ENCODE measurements at places on chromosomes 2 and 18.

DNA sequence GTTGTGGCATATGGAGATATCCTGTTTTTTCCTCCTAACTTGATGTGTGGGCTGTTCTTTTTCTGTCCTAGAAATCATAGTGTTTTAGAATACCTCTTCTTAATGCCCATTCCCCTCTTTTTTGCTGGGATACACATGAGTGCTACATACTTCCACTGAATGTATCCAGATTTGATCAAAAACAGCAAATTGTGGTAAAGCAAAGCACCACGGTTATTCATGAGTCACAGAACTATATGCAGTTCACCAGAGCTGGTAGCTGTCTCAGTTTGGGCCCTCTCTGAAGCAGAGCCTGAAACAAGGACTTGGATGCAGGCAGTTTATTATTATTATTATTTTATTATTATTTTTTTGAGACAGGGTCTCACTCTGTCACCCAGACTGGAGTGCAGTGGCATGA, 69.9 kb upstream of the CTLA4 start:
- no peak for DNase-seq

DNA sequence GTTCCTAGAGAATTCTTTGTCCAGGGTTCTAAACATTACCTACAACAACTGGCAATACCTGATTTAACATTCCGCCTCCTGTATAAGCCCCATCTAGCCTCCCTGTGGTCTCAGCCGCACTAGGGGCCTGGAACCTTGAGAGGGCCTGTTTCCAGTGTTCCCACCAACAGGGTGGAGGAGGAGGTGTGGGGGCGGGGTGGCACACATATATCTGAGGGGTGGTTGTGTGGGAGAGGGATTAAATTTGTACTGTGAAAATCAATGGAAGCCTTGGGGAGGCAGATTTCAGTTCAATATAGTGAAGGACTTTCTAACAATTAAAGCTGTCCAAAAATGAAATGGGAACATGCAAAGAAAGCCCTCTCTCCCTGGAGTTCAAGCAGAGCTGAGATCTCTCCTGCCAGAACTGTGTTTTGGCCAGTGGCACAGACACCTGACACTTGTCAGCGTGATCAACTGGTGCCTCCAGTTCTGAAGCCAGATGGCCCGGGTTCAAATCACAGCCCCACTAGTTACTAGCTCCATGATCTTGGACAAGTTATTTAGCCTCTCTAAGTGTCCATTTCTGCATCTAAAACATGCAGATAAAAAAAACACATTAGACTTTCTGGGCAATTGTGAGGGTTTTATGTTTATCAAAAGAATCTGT, 17.0 kb upstream of the FZD7 start:
- no peak for DNase-seq

DNA sequence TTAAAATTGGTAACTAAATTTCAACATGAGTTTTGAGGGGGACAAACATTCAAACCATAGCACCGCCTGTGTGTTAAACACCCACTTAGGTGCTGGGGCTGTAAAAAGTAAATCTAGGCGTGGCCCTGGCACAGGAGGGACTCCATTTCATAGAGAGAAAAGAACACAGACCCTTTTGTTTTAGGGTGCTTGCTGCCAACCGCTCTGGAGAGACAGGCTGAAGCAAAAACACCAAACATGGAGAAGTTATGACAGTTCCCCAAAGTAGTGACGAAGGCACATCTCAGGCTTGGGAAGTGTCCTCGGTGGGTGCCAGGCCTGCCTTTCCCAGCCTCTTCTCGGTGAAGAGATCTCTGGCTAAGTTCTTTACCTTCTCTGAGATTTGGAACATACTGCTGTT, 5.1 kb downstream of the ACTG2 start:
- no peak for DNase-seq

- DNase-seq: no peak
Observed at GRCh38 chr2:203705178-203705577, 1.3 kb upstream of the CD28 start.

- no peak for DNase-seq
Observed at GRCh38 chr2:144466637-144467036, 53.3 kb downstream of the ZEB2 start.

DNA sequence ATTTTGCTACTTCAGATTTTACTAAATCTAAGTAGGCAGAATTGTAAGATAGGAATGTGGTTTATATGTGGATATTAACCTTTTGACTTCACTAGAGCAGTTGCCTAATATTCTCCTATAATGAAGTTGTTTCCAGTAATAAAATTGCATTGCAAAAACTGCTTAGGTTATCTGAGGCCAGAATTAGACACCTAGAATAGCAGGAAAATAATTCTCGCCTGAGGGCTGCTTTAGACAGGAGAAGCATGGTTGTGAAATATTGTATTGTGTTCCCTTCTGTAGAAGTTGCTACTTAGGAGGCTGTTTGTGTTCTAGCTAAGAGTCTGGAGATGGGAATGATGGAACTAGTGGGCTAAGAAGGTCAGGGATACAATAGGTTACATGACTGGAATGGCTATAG, 146.3 kb downstream of the PLCL1 start:
- no peak for DNase-seq

- DNase-seq: no peak
Observed at GRCh38 chr2:223416815-223417610, 185.1 kb downstream of the SCG2 start.

DNA sequence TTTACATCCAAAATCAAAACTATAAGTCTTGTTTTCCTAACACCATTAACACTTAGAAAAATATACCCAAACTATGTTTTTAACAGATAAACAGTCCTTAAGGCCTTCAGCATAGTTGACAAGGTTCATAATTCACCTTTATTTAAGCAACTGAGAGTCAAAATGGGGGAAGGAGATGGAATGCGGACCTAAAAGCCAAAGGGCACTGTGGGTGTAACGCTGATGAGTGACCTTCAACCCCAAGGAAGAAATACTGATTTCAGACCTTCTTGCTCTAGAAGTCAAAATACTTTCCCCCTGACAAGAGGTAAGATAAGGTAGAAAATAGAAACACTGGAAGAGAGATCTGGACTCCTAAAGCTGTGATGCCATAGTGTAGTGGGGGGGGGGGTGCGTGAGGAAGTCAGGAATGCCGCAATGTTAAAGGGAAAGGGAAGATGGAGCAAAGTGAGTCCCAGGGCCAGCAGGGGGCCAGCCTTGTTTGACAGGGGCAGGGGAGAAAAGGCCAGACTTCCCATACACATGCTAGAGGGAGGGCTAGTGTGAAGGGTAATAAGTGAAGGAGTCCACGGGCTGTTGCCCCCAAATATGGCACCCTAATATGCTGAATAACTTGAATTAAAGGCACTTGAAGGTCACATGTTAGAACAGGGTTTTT, 31.4 kb downstream of the CCDC93 start:
- DNase-seq: no peak

- DNase-seq: peak; percentile 11
Observed at GRCh38 chr2:108297436-108298141, 8.9 kb downstream of the SULT1C2 start.

- no peak for DNase-seq
Observed at GRCh38 chr2:126672980-126673605, 17.1 kb downstream of the GYPC start.

GRCh38 chr2:120863146-120863545, 127.5 kb downstream of the GLI2 start:
- DNase-seq: no peak

- DNase-seq: no peak
Observed at GRCh38 chr2:172775319-172775718, 39.7 kb downstream of the RAPGEF4 start.

DNA sequence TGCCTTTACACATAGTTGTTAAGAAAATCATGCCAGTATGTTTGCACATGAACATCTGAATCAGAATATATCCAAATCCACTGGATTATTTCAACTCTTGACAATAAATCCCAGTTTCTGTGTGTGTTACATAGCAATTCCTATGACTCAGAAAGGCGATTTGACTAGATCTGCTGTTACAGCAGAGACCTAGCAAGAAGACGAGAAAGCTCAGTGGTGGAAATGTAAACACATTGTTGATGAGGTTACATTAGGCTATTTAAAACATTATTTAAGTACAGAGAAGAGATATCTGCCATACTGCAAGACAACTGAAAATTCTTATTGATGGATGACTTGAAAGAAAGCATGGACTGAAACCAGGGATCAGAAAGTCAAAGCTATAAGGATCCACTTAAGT, 73.0 kb upstream of the SMIM21 start:
- no peak for DNase-seq

DNA sequence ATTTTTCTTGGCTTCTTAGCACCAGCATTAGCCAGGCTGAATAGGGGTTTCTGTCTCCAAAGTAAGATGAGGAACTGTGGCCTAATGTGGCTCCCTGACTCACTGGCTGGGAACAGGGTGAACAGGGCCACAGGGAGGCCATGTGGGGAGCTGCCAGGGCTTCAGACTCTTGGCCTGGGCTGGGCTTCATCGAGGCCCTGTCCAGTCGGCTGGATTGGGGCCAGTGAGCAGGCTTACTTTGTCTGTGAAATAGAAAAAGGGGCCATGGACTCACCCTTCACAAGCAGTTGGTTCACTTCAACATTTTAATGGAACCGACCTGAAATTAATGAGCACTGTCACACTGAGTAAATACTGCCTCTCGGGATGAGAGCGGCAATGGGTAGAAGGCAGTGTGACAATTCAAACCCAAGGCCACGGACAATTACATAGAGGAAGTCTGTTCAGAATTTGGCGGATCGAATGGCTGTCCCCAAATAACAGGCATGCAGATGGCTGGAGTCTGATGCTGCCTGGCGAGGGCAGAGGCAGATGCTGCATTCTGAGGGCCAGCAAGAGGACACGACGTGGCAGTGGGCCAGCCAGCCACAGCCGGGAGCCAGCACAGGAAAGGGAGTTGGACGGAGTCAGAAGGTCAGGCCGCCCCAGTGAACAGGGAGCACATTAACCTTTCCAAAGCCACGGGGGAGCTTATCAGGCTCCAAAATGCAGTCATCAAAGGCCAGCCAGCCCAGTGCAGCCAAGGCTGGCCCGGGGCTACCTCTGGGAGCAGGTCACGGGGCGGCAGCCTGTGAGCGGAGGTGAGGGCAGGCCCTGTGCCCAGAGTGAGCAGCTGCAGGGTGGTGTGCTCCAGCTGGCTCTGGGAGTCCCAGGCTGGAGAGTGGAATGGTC, 146.6 kb upstream of the REV1 start:
- no peak for DNase-seq

DNA sequence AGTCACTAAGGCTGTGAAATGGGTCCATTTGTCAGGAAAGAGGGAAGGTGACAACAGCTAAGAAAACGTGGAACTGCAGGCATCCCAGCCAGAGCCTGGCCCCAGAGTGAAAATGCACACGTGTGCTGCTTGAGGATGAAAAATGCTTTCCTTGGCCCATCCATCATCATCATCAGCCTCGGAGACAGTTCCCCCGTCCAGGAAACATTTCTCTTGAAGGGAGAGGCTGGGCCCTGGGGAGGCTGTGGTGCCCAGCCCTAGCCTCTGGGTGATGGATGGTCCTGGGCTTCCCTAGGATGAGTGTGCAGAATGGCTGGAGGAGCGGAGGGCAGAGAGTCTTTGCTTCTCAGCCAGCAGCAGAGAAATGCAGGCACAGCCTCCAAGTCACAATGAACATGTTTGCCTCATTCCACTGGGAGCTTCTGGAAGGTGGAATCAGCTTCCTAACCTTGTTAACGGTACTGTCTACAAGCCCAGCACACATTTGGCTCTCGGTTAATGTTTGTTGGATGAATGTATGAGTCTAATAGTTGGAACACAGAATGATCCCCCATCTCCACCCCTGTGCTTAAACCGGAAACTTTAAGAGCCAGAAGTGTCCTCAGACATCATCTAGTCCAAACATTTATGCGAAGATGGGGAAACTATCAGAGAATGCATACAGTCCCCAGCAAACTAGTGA, 164.0 kb downstream of the RDH14 start:
- DNase-seq: no peak

- DNase-seq: no peak
Observed at GRCh38 chr2:141906678-141907077, 224.1 kb downstream of the LRP1B start.

GRCh38 chr2:219648176-219648575, 20.7 kb downstream of the SLC4A3 start:
- no peak for DNase-seq

GRCh38 chr2:37361216-37361815, 16.9 kb downstream of the QPCT start:
- no peak for DNase-seq

All from amniotic stem cell (primary cell).